ENCODE measurements at places on chromosomes 6 and 20.

GRCh38 chr6:36678488-36679042 is at the start of gene CDKN1A:
Gene CDKN1A (plus strand): TSS chr6:36678714. CDS start chr6:36684102, 5,388 bp downstream.
- peak; percentile 42 for DNase-seq

DNA sequence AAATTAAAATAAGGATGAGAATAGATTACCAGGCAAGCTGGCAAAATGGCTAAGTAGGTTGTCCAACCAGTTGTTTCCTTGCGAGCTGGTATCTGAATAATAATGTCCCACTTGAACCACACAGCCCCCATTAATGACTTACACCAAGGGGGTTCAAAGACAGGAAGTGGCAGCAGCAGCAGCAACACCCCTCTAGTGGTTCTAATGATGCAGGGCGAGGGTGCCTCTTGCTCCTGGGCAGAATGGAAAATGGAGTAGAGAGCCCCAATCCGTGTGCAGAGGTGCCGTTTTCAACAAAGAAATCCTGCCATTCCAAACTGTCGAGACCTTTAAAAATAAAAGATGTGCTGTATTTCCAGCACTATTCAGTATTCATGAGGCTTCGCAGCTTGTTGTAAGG is 218.1 kb downstream of the TSHZ2 start:
- no peak for DNase-seq

DNA sequence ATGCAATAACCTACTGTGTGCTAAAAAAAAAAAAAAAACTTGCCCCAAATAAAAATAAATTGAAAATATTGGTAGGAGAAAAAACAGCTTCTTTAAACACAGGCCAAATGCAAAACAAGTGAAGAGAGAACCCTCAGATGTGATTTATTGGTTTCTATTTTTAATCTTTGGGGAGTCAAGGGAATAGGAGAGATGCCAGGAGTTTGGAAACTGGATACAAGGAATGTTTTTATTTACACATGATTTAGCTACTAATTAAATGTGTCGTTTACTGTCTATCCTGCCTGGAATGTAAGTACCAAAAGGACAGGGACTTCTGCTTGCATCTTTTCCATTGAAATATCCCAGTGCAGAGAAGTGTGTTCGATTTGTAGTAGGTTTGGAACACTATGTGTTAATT is 810.7 kb downstream of the MAFB start:
- no peak for DNase-seq

DNA sequence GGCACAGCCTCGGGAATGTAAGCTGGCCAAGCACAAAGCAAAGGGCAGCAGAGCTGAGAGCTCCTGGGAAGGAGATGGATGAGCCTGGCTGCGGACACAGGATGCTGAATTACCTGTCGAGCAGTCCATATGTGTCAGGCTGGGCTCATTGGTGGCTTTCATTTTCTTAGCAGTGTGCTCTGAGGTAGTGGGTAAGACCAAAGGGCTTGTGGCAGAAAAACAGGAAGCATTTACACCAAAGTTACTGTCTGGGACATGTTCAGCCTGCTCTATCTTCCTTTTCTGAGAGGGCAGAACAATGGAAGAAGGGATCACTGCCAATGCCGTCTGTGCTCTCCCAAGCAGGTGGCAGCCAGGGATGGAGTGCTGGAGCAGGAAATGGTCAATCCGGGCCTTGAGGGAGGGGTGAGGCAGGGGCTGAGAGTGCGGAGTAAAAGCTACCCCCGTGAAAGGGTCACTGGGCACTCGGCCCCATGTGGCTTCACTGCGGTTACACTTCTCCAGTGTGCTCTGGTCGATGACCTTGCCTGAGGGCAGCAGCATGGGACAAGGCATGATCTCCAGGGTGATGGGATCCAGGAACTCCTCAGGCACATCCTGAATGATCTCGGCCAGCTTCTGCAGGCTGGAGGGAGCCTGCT is 36.9 kb upstream of the AVP start:
- DNase-seq = no peak

DNA sequence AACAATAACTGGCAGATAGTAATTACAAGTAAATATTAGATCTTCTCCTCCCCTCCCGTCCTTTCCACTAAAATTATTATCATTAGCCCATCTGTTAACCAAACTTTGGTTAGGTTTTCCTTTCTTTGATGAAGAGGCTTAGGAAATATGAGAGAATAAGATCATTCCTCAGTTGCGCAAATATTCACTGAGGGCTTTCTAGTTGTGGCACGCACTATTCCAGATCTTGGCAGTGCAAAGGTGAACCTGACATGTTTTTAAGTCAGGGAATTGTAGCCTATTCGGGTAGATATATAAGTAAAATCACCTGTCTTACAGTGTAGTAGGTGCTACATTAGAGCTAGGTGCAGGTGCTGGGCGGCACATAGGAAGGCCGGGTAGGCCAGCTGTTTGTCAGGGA is 31.1 kb downstream of the RNF217 start:
- no peak for DNase-seq

DNA sequence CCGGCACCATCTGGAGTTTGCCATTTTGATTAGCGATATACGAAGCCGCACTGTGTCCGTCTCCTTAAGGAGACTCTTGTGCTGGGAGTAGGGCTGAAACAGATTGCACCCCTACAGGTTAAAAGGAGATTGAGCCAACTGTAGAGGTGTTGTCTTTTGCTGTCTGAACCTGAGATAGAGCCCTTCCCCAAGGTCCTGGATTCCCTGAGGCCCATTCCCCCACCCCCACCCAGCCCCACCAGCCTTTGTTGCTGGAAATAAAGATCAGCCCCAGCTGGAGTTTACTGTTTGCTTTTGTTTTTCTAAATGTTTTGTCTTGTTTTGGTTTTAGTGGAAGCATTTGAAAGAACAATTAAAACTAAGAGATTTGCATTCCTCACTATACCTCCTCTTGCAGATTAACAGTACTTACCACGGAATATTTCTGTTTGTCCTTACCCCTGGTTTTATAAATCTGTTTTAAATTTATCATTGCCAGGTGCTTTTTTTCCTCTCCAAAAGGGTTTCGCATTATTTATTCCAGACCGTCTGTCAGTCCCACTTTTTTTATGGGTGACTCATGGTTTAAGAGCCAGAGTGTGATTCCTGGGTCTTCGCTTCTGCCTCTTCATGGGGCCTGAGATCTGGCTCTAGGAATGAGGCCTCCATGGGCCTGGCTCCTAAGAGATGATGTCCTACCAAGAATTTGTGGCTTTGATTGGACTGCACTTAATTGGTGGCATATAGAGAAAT is 169.2 kb downstream of the DTNBP1 start:
- DNase-seq = no peak

DNA sequence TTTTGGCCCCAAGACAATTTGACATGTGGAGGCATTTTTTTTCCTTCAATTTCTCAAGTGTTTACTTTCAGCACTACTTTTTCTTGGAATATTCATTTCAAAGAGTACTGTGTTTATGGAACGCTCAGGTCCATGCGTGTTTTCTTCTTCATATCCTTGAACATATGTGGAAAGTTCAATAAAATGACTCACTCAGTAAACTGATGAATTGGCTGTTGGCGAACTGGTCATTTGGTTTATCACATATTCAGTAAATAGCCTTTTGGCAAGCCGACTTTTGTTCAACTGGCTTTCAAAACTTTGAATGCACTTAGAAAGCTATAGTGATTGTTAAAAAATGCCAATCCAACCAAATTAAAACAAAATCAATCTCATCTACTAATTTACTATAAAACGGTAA is 964.6 kb upstream of the SLC35B3 start:
- DNase-seq = no peak

DNA sequence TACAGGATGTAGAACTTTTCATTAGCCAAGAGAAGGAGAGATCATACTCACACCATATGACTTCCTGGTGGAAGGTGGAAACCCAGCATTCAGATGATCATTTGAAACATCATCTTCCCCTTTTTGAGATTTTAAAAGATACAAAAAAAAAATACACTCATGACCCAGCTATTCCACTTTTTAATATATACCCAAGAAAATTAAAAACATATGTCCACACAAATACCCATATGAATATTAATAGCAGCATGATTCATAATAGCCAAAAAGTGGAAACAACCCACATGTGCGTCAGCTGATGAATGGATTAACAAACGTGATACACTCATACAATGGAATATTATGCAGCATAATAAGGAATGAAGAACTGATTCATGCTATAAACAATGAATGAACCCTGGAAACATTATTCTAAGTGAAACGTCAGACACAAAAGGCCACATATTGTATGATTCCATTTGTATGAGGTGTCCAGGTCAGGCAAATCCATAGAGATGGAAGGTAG is 130.0 kb upstream of the SGK1 start:
- no peak for DNase-seq

- DNase-seq = no peak
Observed at GRCh38 chr6:53866226-53866625, 71.4 kb downstream of the LRRC1 start.

GRCh38 chr6:163415620-163416556 is 1.4 kb downstream of the QKI start:
- DNase-seq = no peak

GRCh38 chr6:146551545-146551944 is 7.9 kb downstream of the RAB32 start:
- DNase-seq = no peak

- no peak for DNase-seq
Observed at GRCh38 chr6:162443101-162443500, 284.5 kb downstream of the PRKN start.

- no peak for DNase-seq
Observed at GRCh38 chr6:3757241-3757641, 5.7 kb upstream of the PXDC1 start.

GRCh38 chr6:156879186-156879585 is 102.0 kb downstream of the ARID1B start:
- no peak for DNase-seq

GRCh38 chr6:3407840-3408239 is 49.0 kb downstream of the SLC22A23 start:
- no peak for DNase-seq

- no peak for DNase-seq
Observed at GRCh38 chr6:122692175-122692598, 82.0 kb downstream of the PKIB start.

DNA sequence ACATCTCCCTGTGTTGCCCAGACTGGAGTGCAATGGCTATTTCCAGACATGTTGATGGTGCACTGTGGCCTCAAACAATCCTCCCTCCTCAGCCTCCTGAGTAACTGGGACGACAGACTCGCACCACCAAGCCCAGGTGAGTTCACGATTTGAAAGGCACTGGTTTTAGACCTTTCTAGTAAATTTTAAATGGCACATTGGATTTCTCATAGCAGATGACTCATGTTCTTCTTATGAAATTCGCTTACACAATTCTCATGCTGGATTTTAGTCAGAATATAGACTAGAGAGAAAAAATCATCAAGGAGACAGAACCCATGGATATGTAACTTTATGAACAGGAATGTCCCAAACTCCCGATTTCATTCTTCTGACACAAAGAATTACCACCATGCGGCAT is 18.1 kb upstream of the PXDC1 start:
- DNase-seq = no peak

DNA sequence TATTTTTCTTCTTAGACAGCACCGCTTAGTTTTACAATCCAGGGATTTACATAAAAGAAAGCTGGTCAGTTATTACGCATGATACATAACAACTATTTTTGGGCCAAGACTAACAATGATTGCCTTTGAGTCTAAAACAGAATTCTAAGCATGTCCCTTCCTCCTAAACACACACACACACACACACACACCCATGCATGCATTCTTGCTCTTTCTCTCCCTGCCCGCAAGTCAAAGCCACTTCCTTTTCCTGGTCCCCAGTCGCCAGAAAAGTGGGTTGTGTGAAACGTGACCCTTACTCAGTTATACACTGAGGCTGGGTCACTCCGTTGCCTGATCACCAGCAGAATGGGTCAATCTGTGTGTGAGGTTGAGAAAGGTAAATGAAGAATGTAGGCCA is 31.4 kb downstream of the FYN start:
- DNase-seq = no peak

- DNase-seq = no peak
Observed at GRCh38 chr6:139422105-139423036, 47.9 kb upstream of the CITED2 start.

DNA sequence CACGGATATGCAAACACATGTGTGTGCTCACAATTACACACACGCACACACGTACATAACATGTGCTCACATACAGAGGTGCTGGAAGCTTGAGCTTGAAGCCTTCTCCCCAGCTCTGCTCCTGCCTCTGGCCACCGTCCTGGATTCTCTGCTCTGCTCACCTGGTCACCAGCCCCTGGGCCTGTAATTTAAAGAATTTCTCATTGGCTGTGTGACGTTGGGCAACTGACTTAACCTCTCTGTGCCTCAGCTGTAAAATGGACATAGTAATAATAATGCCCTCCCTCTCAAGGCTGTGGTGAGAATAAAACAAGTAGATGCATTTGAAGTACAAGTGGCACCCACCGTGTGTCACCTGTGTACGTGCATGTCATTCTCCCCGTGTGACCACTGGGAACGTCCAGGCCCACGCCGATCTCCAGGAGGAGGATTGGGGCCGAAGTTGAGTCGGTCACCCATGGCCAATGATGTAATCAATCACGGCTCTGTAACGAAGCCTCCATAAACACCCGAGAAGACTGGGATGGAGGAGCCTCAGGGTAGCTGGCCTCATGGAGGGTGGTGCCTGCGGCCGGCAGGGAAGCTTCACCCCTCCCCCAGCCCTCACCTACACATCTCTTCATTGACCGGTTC is 160.9 kb upstream of the AFDN start:
- DNase-seq = no peak

- DNase-seq = no peak
Observed at GRCh38 chr20:33013701-33014326, 6.3 kb downstream of the BPIFB2 start.

DNA sequence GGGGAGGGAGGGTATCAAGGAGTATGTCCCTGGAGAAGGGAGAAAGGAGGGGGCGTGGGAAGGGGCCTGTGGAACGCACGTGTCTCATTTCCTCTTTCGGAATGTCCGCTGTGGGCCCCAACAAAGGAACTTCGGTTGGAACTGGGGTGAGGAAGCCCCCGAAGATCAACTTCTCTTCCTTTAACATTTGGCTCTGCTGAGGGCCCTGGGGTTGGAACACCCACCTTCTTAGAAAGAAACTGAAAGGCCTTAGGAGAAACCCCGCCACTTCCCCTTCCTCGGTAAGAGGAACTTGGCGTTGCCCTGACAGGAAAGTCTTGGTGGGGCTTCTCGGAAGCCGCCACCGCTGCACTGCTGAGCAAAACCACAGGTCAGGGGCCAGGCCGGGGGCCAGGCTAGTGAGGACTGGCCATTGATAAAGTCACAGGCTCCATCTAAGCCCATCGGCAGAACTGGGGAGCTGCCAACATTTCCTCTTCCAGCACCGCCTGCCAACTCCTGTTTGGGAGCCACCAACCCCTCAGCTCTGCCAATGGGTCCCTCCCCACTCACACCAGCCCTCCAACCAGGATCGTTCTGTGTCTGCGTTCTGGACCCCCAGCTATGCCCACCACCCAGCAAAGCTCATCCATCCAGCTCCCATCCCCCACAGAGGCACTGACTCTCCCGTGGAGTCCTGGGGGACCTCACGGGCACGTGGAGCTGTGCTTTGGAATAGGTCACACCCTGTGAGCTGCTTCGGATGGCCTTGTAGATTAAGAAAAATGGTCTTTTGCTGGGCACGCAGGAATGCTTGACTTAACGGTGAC is 44.8 kb downstream of the FGD2 start:
- peak; percentile 58 for DNase-seq

DNA sequence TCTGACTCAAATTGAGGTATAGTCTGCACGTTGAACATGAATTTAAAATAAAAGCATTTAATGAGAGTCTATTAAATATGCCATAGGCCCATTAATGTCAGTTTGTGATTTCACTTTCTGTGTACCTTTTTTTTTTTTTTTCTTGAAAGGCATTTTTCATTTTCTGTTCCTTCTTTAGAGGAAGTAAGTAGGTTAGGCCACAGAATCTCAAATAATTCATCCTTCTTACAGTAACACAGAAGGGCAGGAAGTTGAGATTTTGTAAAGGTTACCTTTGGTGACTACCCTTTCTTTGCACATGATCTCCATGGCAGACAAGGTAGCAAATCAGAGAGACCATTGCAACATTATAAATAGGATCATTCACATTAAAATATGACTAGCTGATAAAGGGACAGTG is 9.6 kb downstream of the L3MBTL3 start:
- DNase-seq = no peak

All from stimulated activated CD4-positive, alpha-beta T cell treated with anti-CD3 and anti-CD28 coated beads, Interleukin-12 subunit alpha, Interleukin-12 subunit beta, amount 100 ng/mL, for 48 hours (primary cell).